ENCODE measurements at places on chromosomes 7 and 10.
A peak's percentile ranks its signal among the peaks of the same experiment; 100 is the strongest.

GRCh38 chr7:15581352-15581951 lies 19.6 kb upstream of the AGMO start:
- no peak for DNase-seq

DNA sequence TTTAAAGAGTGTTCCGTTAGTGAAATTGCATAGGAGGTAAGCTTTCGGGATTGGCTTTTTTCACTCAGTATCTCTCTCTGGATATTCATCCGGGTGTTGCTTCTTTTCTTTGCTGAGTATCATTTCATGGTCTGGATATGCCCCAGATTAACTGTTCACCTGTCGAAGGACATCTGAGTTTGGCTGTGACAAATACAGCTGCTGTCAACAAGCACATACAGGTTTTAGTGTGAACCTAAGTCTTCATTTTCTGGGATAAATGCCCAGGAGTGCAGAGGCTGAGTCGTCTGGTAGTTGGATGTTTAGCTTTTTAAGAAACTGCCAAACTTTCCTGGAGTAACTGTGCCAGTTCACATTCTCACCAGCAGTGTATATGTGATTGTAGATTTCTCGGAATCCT lies 5.6 kb downstream of the DOCK1 start:
- DNase-seq: no peak

GRCh38 chr10:106973288-106973687 lies 191.2 kb downstream of the SORCS1 start:
- no peak for DNase-seq

DNA sequence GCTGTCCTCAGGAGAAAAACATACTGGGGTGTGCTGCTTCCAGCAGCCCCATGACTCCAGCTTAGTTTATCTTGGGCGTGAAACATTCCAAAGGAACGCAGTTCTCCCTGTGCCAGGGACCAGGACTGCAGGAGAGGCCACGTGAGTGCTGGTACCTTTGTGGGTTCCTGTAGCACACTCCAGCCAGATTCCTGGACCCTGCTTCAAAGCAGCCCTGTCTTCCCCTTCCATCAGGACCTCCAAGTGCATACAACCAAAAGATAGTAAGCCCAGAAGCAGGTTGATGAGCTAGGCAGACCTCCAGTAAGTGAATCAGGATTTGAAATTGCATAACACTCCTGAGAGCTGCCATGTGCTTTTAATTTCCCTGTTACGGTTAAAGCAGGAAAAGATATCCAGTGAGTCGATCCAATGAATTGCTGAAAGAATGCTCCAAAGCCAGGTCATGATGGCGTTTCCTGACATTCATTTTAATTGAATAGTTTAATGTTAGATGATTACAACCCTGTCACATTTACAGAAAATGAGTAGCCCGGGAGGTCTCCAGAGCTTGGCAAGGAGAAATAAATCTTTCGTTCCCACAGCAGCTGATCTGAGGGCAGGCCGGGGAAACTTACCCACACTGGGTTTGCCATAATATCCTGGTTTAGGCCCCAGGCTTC lies 38.9 kb upstream of the CPXM2 start:
- peak; percentile 59 for DNase-seq

GRCh38 chr10:53379956-53380355 lies 607.4 kb upstream of the MBL2 start:
- DNase-seq: no peak
